A549 treated with DMSO at 1 μM for 4 hours (cell line): ENCODE measurements at places on chromosomes 11 and 22. TPM values are rescaled to one million over a fixed set of nuclear protein-coding genes. Genes with fewer than 3 reads are reported as not detected.

CTTN gene
- 214 to 232 TPM (median 224 TPM) in 5 replicates for total RNA-seq

ACAD8 gene
- total RNA-seq = 8.3 to 9.6 TPM (median 9.2 TPM) in 5 replicates

GLYATL2 gene
- total RNA-seq = not detected in 5 replicates

NRIP3 gene
- 1.1 to 1.6 TPM (median 1.3 TPM) in 5 replicates for total RNA-seq

TRIM49 gene
- not detected in 5 replicates for total RNA-seq

MOGAT2 gene
- 0.05 TPM in 1 of 5 replicates, not detected in the others for total RNA-seq
